Natural killer cell treated with Interleukin-12 subunit alpha and Interleukin-12 subunit beta and Interleukin-15 and Interleukin-18, amount 100 ng/mL, for 72 hours (primary cell): ENCODE measurements at places on chromosomes 2 and 18.

- no peak for DNase-seq
Measured at GRCh38 chr2:184945326-184945725, 347.0 kb downstream of the ZNF804A start.

DNA sequence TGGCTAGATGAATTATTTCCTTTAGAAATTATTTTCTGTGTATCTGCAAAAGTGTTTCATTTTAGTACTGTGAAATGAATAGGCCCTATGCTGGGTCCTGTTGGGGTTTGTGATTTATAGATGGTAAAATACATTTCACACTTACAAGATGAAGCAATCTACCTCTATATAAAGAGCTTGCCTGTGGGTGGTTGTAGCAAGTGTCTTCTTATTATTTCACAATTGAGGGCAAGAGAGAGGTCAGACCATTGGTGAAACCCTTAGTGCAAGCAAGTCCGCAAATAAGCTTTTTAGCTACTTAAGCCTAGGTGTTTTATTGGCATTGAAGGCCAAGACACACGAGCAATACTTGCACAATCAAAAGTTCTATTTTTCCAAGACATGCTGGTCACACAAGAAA is 153.1 kb downstream of the FMNL2 start:
- DNase-seq, result no peak

DNA sequence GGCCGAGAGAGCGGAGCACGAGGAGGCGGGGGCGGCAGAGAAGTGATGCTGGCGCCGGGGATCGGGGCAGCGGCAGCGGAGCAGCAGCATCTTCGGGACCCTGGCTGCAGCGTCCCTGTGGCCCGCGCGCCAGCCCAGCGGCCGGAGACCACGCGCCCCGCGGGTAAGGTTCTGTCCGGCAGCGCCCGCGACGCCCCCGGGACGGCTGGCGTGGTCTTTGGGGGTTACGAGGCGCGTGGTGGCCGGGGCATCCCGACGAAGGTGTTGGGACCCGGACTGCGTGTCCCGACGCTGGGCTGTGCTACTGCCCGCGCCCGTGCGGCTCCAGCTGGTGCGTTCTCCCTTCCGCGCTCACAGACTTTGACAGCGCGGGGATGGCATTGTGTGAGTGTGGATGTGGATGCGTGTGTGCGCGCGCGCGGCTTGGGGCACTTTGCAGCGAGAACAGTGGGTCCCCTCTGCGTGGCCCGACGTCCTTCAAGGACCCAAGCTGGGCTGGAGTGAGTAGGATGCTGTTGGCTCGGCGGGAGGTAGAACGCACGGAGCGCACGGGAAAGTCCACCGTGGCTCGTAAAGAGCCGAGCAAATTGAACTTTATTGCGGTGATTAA is 405.0 kb downstream of the XIRP2 start:
- no peak for DNase-seq

DNA sequence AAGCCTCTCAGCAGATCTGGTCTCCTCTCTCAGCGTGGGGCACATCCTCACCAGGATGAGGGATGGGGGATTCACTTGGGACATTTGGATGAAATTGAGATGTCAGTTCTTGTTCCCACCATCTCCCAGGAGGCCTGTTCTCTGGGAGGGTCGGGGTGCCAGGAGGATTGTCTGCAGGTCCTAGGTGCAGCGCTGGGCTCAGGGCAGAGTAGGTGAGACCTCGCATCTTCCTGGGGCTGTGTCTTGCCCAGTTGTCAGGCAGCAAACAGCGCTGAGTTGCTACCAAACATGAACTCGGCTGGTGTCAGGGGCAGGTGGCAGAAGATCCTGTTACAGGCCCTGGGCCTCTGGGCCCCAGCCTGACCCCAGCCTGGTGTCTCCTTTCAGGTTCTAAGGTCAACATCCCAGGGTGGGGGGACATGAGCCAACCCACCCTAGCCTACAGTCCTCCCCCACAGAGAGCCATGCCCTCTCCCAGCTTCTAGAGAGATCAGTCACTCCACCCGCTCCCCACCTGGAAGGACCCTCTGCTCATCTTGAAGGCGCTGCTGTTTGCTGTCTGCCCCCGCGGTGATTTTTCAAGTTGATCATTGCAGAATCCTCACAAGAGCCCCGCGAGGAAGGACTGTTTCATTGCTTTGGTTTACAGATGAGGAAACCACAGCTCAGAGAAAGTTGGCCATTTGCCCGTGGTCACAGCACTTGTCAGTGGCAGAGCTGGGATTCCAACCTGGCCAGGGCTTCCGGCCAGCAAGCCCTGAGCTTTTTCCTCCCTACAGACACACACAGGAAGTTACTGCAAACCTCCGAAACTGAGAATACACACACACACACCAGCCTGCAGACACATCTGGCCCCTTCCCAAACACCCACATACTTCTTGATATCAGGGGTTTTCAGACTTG is 83.9 kb downstream of the STPG4 start:
- peak; percentile 82 for DNase-seq

- no peak for DNase-seq
Measured at GRCh38 chr18:46761059-46761769, 4.4 kb upstream of the ST8SIA5 start.

DNA sequence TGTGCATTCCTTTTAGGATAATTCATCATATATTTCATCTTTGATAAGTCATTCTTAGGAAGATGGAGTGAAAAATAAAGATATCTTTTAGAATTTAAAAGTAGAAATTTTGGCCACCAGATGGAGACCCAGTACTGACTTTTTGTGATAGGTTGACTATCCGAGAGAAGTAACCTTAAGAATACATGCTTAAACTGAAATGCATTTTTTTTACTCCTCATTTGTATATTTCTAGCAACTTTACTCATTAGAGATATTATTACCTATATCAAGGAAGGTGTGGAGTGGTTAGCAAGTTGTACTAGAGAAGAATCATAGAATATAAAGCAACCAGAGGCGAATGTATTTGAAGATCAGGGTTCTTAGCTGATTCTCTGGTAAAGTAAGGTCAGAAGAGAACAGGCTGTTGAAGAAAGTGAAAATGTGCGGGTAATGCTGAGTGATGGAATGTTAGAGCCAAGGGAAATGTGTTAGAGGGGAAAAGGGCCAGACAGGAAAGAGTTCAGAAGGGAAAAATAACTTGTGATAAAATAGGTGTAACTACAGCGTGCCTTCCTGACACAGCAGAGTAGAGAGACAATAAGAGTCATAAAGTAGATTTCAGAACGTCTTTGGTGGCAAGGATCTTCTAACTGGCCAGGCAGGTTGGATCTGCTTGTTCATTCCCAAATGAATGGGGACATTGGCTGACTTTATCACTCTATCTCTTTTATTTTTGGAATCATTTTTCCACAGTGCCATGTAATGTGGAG is 52.3 kb downstream of the TDRD15 start:
- DNase-seq, result no peak

- no peak for DNase-seq
Measured at GRCh38 chr18:58320907-58321561, 277.0 kb downstream of the NEDD4L start.

DNA sequence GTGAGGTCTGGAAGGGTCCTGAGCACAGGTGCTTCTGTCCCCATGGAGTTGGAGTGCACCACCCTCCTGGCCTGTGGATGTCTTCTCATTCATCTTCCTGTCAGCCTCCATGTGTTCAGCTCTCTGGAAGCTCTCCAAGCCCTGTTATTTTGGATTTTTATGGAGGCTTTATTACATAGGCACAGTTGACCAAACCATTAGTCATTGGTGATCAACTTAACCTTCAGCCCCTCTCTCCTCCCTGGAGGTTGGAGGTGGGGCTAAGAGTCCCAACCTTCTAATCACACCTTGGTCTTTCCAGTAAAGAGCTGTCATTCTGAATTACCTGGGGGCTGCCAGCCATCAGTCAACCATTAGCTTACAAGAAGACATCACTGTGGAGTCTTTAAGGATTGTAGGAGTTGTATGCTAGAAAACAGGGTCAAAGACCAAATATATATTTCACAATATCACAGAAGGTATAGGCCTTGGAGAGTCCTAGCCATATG is 7.5 kb upstream of the MCFD2 start:
- DNase-seq, result no peak

GRCh38 chr2:177165061-177165583 is 47.5 kb upstream of the HNRNPA3 start:
- DNase-seq, result no peak

DNA sequence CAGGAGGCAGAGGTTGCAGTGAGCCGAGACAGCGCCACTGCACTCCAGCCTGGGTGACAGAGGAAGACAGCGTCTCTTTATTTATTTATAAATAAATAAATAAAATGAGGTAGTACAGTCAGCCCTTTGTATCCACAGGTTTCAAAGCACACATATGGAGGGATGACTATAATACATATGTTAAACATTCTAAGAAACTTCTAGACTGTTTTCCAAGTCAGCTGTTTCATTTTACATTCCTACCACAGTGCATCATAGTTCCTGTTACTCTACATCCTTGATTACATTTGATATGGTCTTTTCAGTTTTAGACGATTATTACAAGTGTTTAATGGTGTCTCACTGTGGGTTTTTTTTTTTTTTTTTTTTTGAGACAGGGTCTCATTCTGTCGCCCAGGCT is 157.6 kb downstream of the ATAD2B start:
- no peak for DNase-seq

- no peak for DNase-seq
Measured at GRCh38 chr2:193868833-193869232, 1674.1 kb upstream of the TMEFF2 start.

- DNase-seq, result no peak
Measured at GRCh38 chr2:217951091-217951490, 51.7 kb downstream of the TNS1 start.

- DNase-seq, result no peak
Measured at GRCh38 chr18:75915941-75916623, 488.6 kb upstream of the SMIM21 start.

- DNase-seq, result no peak
Measured at GRCh38 chr18:62587689-62588088, 64.9 kb downstream of the ZCCHC2 start.

DNA sequence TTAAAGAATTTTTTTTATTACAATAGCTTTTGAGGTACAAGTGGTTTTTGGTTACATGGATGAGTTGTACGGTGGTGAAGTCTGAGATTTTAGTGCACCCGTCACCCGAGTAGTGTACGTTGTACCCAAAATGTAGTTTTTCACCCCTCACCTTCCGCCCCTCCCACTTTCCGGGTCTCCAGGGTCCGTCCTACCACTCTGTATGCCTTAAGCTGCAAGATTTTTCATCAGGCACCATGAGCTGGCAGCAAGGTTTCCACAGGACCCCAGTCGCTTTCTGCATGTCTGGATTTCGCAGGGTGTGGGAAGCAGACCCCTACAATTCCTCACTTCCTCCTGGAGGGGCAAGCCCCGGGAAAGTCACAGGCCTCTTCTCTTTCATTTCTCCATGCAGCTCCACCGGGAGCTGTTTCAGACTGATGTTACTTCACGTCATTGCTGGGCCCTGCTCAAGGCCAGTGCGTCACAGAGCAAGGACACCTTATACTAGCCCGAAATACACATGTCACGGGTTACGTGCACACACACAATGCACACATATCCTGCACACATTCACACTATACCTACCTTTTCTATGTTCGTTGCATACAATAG is 179.1 kb downstream of the ZFP36L2 start:
- DNase-seq, result no peak

- no peak for DNase-seq
Measured at GRCh38 chr2:36059691-36060090, 295.9 kb upstream of the CRIM1 start.

DNA sequence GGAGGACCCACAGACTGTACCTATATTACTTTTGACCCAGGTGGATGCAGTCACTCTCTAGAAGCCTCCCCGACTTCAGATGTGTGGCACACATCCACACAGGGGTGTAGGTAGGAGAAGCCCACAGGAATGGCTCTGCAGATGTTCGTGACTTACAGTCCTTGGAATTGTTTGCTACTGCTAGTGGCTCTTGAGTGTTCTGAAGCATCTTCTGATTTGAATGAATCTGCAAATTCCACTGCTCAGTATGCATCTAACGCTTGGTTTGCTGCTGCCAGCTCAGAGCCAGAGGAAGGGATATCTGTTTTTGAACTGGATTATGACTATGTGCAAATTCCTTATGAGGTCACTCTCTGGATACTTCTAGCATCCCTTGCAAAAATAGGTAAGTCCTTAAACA is 605 bp downstream of the SLC9A4 start:
- DNase-seq, result no peak

DNA sequence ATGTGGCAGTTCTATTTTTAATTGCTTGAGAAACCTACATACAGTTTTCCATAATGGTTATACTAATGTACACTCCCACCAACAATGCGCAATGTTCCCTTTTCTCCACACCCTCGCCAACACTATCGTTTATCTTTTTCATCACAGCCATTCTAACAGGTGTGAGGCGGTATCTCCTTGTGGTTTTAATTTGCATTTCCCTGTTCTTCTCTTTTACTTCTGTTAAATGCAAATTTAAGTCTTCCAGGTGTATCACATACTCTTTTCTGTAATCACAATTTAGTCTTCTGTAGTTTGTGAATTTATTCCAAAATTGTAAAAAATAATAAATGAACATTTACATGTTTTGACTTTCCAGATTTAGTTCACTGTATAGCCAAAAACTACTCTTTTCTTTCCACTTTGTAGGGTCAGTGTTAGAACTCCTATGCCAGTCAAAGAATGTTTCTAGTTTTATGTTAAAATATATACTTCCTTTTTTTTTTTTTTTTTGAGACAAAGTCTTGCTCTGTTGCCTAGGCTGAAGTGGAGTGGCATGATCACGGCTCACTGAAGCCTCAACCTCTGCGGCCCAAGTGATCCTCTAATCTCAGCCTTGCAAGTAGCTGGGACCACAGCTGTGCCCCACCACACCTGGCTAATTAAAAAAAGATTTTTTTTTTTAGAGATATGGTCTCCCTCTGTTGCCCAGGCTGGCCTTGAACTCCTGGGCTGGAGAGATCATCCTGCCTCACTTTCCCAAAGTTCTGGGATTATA is 15.4 kb upstream of the ACYP2 start:
- no peak for DNase-seq

DNA sequence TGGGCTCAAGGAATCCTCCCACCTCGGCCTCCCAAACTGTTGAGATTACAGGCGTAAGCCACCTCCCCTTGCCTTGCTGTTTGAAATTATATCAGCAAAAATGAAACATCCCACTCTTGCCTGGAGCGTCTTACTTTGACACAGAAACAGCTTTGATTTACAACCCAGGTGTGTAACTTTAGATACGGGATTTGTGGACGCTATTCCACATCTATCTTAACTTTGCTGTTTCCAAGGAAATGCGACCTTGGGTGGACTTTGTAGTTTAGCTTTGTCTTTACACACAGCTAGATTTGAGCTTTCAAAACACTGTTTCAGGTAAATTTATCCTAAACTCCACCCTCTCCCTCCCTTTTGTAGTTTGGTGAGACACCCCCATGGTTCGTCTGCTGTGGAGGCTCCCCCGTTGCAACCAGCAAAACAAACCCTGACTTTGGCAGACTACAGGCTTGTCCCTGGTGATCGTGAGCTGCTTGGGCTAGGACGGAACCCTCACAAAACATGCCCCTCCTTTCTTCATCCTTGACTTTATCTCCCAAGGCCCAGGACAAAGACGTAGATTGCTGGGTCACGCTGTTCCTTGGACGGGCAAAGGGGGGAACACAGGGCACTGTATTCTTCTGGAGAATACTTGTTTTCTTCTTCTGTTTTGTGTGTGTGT is 5.5 kb upstream of the MSH6 start:
- DNase-seq, result no peak

DNA sequence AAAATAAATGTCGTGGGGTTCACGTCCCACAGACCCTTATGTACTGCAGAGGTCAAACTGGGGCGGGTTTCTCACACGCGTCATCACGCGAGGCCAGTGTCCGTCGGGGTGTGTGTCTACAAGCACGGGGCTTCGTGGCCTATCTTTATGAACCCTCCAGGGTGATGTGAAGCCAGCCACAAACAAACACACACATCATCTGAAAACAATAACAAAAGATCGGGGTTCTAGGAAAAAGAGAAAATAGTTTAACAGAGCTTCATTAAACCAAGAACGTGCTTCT is 23.3 kb downstream of the LDLRAD4 start:
- no peak for DNase-seq

- no peak for DNase-seq
Measured at GRCh38 chr18:56085551-56085950, 497.6 kb upstream of the TCF4 start.
